ENCODE measurements at places on chromosomes 6 and 20.

DNA sequence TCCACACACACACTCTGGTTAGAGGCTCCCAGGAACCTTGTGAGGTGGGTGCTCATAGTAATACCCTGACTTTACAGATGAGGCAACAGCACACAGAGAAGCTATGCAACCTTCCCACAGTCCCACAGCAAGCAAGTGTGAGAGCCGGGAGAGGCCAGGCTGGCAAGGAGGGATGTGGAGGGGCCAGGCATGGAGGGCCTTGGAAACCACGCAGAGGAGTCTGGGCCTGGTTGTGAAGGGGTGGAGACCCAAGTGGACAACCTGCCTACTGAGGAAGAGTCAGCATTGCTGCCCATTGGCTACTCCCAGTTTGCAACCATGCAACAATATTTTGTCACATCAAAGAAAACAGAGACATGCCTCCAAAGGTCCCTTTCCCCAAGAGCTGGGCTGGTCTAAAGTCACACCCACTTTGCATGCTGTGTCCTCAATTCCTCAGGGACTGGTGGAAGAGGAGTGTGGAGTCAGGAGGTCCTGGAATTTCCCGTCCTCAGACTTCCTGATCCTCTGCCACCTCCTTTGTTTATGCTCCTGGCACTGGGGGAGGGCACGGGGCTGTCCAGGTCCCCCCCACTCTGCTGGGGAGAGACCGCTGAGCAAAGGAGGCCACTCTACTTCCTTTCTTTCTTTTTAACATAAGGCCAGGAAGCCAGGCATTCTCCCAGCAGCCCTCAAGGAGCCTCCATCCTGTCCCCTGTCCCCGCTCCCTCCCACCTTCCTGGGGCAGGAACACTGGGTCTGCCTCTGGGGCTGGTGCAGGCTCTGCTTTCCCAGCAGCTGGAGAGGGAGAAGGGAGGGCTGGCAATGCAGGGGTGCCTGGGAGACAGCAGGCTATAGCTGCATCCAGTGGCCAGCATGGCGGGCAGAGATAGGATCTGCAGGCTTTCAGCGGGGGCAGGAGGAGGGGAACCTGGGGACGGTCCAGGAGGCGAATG lies 68.3 kb downstream of the NOL4L start:
- DNase-seq = no peak

DNA sequence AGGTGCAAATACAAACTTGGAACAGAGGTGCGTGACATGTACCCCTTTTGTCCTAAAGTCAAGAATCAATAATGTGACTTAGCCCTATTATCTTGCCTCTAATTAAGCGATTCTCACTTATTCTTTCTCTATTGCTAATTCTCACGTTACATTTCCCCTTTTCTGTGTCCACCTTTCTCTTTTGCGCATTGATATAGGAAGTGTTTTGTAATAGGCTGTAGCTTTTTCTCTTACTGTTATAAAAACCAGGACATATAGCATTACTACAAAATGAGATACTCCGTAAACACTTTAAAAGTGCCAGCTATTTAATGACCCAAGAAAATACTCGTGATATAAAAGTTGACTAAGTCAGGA lies 669 bp upstream of the TMEM30A start:
- DNase-seq = no peak

DNA sequence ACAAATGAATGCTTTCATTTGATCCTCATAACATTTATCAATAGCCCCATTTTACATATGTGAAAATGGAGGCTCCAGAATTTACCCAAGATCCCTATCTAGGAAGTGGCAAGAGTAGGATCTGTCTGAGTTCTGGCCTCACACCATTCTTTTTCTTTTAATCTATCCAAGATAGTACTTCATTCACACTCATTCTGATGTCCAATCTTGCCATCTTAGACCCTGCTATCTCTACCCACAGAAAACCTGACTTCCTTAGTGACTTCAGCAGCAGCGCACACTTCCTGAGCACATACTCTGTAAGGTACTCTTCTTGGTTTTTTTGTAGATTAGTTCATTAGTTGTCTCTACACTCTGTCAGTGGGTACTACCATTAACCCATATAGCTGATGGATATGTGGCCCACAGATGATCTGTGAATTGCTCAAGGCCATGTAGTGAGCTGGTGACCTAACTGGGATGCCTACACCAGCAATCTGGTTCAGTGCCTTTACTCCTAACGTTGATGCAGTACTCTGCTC lies 36.3 kb downstream of the COX4I2 start:
- DNase-seq = no peak

- DNase-seq = no peak
Measured at GRCh38 chr6:36642913-36643817, 35.3 kb upstream of the CDKN1A start.

- DNase-seq = no peak
Measured at GRCh38 chr6:43809417-43810305, 39.6 kb downstream of the VEGFA start.

DNA sequence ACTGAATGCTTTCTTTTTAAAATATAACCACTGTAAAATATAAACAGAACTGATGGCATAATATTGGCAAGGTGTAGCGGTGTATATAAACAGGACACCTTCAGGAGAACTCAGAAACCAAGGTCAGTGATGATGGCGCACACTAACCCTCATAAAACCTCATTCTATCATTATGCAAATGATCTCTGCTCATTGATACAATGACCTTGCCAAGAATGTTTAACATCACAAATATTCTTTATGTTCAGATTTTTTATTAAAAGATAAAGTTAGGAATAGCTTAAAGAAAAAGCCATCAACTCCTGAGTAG lies 48.6 kb upstream of the DST start:
- no peak for DNase-seq

GRCh38 chr6:33978412-33979150 lies 167.3 kb downstream of the GRM4 start:
- DNase-seq = no peak

DNA sequence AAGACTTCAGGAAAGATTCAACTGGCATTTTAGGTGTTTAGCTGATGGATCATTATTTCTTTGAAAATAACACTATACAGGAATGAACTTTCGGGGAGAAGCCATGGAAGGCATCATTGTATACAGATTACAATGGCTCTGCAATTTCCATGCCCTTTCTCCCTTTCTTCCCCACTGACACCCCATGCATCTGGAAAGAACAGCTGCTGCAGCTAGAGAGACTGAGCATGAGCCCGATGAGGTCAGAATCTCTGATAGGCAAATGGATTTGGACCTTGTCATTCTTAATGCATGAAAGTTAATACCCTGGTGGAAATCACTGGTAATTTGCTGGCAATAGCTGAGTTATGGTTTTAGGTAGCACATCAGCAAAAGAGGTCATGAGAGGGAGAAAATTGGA lies 54.8 kb downstream of the BTBD3 start:
- no peak for DNase-seq

DNA sequence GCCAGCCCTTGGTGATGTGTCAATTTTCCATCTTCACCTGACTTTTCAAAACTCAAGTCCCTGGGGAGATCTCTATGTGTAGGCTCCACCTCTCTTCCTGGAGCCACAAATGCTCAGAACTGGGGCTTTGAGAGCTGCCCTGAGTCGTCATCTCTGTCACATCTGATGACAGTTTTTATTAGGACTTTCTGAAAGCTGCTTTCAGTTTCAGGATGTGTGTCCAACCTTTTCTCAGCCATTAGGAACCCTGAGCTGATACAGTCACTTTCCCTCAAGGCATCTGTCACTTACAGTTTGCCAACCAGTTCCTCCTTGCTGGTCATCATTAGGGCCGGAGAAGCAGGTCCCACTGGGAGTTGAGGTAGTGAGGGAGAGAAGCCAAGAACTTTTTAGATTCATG lies 365.9 kb upstream of the CHD6 start:
- no peak for DNase-seq

DNA sequence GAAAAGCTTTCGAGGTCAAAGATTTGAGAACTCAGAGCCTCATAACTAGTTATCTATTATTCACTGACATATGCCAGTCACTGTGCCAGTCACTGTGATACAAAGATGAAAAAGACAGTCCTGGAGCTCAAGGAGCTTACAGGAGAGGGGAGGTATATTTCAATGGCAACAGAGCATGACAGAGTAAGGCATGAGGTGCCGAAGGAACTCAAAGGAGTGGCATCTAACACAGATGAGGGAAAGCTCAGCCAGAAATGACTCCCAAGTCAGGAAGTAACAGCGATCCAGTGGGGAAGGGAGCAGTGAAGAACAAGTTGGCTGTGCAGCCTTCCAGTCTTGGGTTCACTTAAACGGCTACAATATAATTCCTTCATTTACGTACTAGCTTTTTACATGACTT lies 46.6 kb downstream of the DTNBP1 start:
- no peak for DNase-seq

- DNase-seq = no peak
Measured at GRCh38 chr6:89353118-89353556, 615 bp upstream of the UBE2J1 start.

Data from cerebellar nuclear complex (tissue), 1 donor.